ENCODE measurements at places on chromosomes 13 and 19.

DNA sequence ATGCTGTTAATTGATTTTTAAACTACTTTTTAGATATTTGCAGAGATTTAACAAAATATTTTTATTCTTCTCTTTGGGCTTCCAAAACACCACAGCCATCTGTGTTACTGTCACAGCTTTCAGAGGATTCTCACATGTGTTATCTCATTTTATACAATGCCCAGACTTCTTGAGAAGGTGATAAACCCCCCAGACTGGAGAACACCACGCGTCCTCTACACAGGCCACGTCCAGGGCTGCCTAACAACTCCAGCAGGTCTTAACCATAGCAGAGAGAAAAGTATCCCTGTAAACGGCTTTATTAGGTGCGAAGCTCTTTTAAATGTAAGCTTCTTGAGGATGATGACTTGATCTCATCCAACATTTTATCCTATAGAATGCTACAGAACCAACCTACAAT, 2.0 kb downstream of the GPR183 start:
- DNase-seq, result no peak

DNA sequence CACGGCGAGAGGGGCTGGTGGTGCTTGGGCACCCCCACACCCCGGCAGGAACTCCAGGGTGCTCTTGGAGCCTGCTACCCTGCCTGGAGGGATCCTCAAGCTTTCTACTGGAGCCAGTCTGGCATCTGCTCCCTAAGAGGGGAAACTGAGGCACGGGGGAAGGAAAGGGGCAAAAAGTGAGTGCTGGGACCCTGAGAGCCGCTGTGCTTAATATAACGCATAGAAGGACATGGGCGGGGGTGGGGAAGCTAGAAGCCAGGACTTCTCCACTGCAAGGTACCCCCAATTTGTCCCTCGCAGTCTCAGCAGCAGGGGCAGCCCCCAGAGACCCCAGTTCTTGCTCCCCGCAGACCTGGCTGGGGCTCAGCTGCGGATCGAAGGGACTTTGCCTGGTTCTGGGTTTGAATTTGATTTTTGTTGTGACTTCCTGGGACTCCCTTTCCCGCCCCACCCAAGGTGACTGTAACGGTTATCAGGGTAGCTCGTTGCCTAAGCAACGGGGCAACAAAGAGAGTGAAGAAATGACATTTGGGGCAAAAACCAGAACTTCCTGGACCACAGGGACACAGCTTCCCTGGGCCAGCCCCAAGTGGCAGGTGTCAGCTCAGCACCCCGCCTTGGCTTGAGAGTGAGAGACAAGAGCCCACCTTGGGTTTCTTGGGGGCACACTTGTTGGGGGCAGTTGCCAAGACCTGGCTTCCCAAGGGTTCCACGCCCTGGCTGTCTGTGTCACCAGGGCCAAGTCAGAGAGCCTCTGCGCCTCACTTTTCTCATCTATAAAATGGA, 638 bp downstream of the ADGRE5 start:
- no peak for DNase-seq

- no peak for DNase-seq
These were observed 62.4 kb downstream of the URI1 start for GRCh38 chr19:30004403-30004802.

DNA sequence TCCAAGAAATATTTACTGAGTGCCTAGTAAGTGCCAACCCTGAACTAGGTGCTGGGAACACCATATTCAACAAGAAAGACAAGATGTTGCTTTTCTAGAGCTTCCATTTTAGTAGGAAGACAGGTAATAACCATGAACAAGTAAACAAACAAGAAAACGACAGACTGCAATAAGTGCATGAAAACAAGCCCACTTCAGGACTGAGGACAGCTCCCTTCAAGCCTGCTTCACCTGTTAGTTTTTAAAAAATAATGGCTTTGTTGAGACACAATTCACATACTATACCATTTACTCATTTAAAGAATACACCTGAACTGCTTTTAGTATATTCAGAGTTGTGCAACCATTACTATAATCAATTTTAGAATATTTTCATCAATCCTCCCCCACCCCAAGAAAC, 30.4 kb downstream of the CYP4F22 start:
- no peak for DNase-seq

DNA sequence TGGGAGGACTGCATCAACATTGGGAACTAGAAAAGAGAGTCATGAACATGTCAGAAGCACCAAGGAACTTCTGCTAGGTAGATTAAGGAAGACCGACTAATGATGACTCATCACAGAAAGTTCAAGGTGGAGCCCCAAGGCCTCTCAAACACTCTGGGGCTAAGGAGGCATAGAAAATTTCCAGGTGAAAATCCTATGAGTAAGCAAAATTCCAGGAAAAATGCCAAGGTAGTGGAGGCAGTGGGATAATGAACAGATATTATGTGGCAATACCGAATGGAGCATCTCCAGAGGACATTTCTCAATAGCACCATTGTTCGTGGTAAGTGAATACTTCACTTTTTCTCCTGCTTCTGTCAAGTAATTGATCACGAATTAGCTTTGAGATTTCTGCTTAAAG, 336.5 kb downstream of the MZT1 start:
- no peak for DNase-seq

GRCh38 chr13:93036380-93036779, 190.2 kb upstream of the GPC6 start:
- no peak for DNase-seq

- DNase-seq, result no peak
These were observed 151.0 kb upstream of the RXFP2 start for GRCh38 chr13:31588316-31588715.

DNA sequence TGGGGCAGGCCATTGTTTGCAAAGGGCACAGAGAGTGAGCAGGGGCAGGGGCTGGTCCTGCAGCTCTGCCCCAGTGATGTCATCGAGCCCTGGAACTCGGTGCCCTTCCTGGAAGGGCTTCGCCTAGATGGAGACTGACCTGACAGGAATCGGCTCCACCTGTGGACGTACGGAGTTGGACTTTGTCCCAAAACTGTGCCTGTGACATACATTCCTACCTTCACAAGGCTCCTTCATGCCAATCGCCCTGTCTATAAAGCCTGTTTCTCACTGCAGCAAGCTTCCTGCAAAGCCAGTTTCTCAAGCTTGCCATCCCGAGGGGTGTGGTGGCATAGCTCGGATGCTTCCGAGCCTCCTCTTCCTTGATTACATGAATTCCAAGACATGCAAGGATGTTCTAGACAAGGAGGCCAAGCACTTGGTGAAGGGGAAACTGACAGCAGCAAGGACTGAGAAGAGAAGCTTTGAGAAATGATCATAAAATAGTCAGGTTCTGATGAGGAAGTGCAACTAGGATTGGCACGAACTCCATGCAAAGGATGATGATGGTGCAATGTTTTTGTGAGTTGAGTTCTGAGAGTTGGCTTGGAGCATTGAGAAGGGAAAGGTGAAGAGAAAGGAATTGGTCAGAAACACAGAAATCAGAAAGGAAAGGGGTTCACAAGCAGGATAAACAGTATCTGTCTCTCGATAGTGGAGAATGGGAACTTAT, 73.6 kb upstream of the STK24 start:
- DNase-seq, result no peak

GRCh38 chr13:48874165-48874564, 101.5 kb upstream of the FNDC3A start:
- no peak for DNase-seq

- DNase-seq, result no peak
These were observed 98.9 kb upstream of the SIAH3 start for GRCh38 chr13:45950386-45951000.

GRCh38 chr13:37918751-37919150, 49.2 kb upstream of the TRPC4 start:
- no peak for DNase-seq

DNA sequence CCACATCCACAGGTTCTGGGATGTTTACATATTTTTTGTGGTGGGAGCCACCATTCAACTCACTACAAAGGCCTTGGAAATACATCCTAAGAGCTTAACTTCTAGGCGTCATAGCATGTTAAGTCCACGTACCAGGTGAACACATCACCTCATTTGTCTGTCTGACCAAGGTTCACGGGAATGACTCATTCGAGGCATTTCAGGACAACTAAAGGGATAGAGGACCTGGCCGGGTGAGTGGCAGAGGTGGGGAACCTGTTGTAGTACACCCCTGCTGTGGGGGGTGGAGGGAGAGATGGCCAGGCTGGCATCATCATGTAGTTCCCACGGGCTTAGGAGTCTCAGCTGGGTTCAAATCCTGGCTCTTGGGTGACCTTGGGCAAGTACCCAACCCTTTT, 51.5 kb downstream of the BICRA start:
- DNase-seq, result no peak

DNA sequence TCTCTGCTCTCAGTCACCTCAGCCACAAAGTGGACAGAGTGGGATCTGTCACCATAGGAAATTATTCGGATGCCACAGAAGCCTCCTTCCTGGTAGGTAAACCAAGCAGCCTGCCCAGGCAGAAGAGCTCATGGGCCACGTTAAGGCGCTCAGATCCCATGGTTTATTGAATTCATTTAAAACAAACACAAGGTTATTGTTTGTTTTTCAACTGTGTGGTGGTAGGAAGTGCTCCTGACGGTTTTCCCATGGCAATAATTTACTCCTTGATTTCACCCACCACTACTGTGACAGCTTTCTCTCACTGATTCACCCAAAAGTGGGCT, 14.4 kb downstream of the BCAM start:
- no peak for DNase-seq

- no peak for DNase-seq
These were observed 1002.4 kb upstream of the PCDH9 start for GRCh38 chr13:68232351-68233130.

- DNase-seq, result no peak
These were observed 92.8 kb upstream of the FARP1 start for GRCh38 chr13:98050041-98050466.

DNA sequence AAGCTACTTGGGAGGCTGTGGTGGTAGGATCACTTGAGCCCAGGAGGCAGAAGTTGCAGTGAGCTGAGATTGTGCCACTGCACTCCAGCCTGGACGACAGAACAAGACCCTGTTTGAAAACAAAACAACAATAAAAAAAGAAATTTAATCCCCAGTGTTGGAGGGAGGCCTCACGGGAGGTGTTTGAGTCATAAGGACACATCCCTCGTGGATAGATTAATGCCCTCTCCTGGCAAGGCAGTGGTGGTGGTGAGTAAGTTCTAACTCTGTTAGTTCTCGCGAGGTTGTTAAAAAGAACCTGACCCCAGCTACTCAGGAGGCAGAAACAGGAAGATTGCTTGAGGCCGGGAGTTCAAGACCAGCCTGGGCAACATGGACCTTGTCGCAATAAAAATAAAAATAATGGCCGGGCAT, 27.6 kb upstream of the SIN3B start:
- DNase-seq, result no peak

GRCh38 chr13:107563099-107563925, 652.0 kb downstream of the LIG4 start:
- no peak for DNase-seq

Measured in NCI-H2081 treated with DMSO at 0.1 percent for 48 hours (cell line).